ENCODE measurements at places on chromosomes 16 and 17.
A peak's percentile ranks its signal among the peaks of the same experiment; 100 is the strongest.

GRCh38 chr16:30474074-30474452 is 1.5 kb downstream of the ITGAL start:
- no peak for ATAC-seq

- no peak for ATAC-seq
These were observed 378.0 kb upstream of the CA10 start for GRCh38 chr17:52536489-52536888.

DNA sequence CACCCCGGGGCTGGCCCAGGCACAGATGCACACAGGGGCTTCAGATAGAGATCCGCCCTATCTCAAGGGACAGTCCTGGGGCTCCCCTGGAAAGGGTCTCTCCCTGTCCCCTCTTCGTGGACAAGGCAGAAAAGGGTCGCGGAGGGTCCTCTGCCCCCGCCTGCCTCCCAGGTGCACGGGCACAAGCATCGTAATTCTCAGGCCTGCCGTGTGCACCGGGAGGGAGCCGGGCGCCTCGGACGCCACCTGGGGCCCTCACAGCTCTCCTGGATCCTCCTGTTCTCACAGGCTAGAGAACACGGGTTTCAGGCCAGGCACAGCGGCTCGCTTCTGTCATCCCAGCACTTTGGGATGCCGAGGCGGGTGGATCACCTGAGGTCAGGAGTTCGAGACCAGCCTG is 11.9 kb upstream of the PABPN1L start:
- ATAC-seq: no peak

GRCh38 chr16:30382111-30382881 is at the start of gene SEPTIN1:
TSS of gene SEPTIN1 (minus strand) at chr16:30382561. CDS start at chr16:30382542, 19 bp downstream.
- peak; percentile 56 for ATAC-seq

DNA sequence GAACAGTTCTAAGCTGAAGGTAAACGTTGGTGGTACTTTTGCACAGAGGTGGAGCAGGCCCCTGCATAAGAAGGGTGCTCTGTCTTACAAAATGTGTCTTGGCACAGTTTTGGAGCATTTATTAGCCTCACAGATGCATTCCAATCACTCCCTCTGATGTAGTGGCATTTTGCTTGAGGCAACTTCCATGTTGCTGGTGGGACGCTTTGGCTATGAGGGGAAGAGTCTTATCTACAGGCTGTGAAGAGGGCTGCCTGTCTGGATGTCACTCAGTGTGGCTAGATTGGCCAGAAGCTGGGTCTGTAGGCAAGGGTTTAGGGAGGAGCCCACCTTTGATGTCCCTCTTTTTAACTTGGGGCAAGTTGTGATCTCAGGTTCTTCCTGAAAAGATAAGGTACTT is 2.6 kb upstream of the RARA start:
- no peak for ATAC-seq

DNA sequence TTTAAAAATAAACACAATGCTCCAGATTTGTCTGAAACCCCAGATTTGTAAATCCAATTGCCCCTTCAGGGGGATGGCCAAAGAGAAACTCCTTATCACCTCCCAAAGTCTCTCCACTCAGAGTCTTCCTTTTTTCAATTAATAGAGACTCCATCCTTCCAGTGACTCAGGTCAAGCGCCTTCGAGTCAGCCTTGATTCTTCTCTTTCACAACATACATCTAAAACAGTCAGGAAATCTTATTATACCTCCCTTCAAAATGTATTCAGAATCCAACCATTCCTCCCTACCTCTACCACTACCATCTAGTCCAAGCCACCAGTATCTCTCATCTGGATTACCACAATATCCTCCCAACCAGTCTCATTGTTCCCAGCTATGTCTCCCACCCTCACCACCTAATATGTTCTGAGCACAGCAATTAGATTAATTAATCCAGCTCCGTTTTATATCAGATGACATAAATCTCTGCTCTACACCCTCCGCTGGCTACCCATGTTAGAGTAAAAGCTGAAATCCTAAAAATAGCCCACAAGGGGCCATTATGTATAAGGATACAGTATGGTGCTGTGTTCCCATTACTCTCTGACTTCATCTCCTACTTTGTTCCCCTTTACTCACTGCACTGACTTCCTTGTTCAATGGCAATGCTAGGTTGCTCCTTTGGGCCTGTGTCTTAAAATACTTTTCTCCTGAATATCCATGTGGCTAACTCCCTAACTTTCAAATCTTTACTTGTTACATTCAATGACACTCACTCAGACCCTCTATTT is 11.8 kb downstream of the SIAH1 start:
- ATAC-seq: no peak

- peak; percentile 93 for ATAC-seq
These were observed at the start of gene FAM171A2 for GRCh38 chr17:44363613-44364159. TSS of gene FAM171A2 (minus strand) at chr17:44363853. CDS start at chr17:44363714, 139 bp downstream.

Data from activated T-helper 17 cell treated with anti-CD3 and anti-CD28 coated beads, Interleukin-2, amount 50 U/mL, for 72 hours (primary cell).